ENCODE measurements at places on chromosomes 5 and 9.

GRCh38 chr5:66012271-66012670, 85.9 kb downstream of the ERBIN start:
- no peak for DNase-seq

- DNase-seq = no peak
These were observed 115.0 kb downstream of the CETN3 start for GRCh38 chr5:90294604-90295003.

GRCh38 chr5:148828511-148829247, 2.3 kb downstream of the ADRB2 start:
- no peak for DNase-seq

GRCh38 chr9:26694381-26695297, 198.0 kb downstream of the CAAP1 start:
- no peak for DNase-seq

DNA sequence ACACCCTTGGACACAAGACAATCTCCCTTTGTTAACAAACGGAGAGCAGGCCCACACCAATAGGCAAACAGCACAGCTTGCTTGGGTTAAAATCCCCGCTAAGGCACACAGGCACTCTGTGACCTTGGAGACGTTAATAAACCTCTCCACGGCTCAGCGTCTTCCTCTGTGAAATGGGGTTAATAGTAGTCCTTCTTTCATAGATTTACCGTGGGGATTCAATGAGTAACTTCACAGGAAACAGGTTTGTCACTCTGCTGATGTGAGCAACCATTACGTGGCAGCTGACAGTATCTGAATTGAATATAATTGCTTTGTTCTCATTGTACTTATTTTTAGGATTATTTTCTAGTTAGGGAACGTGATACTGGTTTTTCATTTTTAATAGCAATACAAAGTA, 65.2 kb upstream of the ADRA1B start:
- no peak for DNase-seq

DNA sequence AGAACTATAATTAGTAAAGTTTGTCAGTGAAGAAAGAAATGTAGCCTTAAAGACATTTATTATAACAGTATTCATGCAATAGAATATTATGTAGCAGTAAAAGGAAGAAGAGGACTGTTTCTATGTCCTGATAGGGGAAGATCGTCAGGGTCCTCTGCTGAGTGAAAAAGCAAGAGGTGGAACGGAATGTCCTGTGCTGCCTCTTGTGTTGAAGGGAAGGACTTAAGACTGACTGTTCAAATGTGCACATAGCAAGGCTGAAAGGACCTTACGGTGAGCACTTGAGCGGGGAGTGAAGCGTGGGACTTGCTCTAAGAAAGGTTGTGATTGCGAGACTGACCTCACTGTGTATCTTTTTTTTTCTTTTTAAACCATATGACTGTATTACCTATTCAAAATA, 63.2 kb downstream of the SNX24 start:
- no peak for DNase-seq

DNA sequence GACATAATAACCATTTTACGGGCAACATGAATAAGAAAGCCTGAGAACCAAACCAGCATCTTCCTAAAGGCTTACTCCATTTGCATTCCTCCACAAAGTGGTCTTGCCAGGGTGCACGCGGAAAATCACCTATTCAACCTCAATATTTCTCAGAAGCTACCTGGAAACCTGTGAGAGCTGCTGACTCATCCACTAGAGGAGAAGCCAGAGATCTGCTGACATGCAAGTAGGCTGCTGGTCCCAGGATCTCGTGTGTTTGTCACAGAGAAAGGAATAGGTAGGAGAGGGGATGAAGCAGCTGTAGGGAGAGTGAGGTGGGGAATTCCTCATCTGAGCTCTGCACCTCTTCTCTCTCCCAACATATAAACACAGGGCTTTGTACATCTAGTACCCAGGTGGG, 138.1 kb downstream of the ADAMTS12 start:
- no peak for DNase-seq

GRCh38 chr5:38258319-38259061, at the start of gene EGFLAM:
TSS of gene EGFLAM (plus strand) at chr5:38258559. CDS start at chr5:38258755, 196 bp downstream.
- DNase-seq = no peak

- no peak for DNase-seq
These were observed 72.5 kb upstream of the NMUR2 start for GRCh38 chr5:152477536-152477935.

DNA sequence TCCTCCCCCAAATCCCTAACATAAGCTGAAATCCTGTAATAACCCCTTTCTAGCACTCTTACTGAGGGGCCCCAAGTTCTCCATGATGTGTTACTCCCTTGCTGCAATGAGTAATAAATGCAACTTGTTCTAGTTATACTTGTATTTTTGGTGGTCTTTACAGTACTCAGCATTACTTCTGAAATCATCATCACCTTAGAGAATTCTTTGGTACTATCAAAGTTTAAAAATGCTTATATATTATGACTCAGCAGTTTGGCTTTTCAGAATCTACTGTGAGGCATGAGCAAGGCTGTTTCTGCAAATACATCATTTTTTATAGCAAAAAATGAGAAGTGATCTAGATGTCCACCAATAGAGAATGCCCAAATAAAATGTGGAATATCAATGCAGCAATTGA, 20.7 kb upstream of the ROPN1L start:
- no peak for DNase-seq

GRCh38 chr5:136446565-136446964, 81.2 kb upstream of the TRPC7 start:
- no peak for DNase-seq

GRCh38 chr5:28215091-28215490, 1176.7 kb upstream of the CDH9 start:
- no peak for DNase-seq

GRCh38 chr5:133746834-133747233, 134.5 kb upstream of the FSTL4 start:
- no peak for DNase-seq

DNA sequence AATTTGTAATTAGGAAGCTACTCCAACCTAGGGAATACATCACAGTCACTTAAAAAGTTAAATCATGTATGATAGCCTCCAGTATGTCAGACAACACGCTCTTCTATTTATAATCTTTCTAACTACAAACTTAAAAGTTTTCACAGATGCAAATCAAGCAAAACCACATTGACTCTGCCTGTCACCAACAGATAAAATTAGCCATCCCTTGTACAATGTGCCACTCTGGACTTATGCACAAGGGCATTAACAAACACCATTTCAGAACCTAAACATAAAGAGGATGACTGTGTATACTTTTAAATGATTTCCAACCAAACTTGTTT, 14.7 kb downstream of the ERP44 start:
- DNase-seq = no peak

- no peak for DNase-seq
These were observed 21.4 kb upstream of the CCNJL start for GRCh38 chr5:160333721-160334120.

- no peak for DNase-seq
These were observed 350.5 kb upstream of the DAB2 start for GRCh38 chr5:39775086-39775796.

DNA sequence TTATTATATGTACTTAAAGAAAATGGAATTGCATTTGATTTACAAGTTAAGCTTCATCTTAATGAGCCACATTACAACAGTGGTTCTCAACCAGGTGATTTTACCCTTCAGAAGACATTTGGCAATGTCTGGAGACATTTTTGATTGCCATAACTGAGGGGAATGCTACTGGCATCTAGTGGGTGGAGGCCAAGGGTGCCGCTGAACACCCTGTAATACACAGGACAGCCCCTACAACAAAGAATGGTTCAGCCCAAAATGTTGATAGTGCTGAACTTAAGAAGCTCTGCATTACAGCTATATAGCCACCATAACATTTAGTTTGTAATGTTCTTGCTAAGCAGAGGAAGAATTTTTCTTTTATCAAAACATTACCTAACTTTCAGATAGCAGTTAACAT, 103.1 kb downstream of the PAM start:
- no peak for DNase-seq

DNA sequence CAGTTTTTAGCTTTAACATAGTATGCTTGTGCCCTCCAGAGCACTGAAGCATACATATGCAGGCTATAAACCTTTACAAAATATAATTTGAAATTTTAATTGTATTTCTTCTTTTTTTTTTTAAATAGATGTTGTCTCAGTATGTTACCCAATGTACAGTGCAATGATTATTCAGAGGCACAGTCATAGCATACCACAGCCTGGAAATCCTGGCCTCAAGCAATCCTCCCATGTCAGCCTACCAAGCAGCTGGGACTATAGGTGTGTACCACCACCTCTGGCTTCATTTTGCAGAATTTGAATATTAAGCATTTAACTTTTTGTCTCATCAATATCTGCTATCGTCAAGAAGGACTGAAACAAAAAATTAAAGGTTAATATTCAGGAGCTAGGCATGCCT, 16.9 kb upstream of the ZNF782 start:
- no peak for DNase-seq

DNA sequence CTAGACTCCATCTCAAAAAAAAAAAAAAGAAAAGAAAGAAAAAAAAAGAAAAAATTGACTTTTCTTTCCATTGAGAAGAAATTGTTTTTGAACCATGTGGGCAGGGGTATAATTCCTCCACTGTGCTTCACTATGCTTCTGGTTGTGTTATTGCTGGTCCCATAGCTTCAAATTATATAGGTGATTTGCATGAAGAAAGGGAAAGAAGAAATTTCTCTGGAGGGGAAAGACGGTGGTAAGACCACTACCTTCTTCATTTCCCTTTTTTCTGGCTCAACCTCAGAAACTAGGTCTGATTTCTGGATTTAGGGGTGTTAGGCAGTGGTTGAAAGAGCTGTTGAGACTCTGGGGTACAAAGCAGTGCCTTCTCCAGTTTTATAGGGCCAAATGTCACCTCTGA, 29.3 kb upstream of the HSPB3 start:
- DNase-seq = no peak

GRCh38 chr5:151622367-151623088, 31.4 kb upstream of the FAT2 start:
- DNase-seq = no peak

DNA sequence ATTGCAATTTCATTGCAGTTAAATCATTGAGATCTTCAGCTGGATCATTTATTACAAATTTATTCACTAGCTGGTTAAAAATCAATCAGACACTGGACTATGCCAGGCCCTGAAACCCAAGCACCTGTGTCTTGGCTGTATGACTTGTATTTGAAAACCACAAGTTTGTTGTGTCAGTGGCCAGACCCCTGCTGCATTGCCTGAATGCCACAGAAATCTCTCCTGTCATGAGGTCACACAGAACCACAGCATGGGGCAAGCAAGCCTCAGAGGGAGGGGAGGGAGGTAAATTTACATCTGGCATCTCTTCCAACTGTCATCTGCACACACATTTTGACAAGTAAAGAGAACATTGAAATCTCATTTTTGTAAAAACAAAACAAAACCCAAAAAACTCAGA, 90.0 kb downstream of the ARRDC3 start:
- DNase-seq = no peak

- no peak for DNase-seq
These were observed 7.3 kb downstream of the C1QTNF3 start for GRCh38 chr5:34035756-34036155.

GRCh38 chr5:150214289-150214688, 24.4 kb downstream of the SLC6A7 start:
- DNase-seq = no peak

GRCh38 chr9:15372455-15372854, 50.2 kb upstream of the SNAPC3 start:
- no peak for DNase-seq

DNA sequence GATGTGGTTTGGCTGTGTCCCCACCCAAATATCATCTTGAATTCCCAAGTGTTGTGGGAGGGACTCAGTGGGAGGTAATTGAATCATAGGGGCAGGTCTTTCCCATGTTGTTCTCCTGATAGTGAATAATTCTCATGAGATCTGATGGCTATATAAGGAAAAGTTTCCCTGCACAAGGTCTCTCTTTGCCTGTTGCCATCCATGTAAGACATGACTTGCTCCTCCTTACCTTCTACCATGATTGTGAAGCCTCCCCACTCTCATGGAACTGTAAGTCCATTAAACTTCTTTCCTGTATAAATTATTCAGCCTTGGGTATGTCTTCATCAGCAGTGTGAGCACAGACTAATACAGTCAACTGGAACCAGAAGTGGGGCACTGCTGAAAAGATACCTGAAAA, 262.4 kb upstream of the RFX3 start:
- DNase-seq = no peak

GRCh38 chr5:159001247-159001646, 98.5 kb downstream of the EBF1 start:
- no peak for DNase-seq

- DNase-seq = no peak
These were observed 17.3 kb downstream of the TRIM7 start for GRCh38 chr5:181187500-181188213.

GRCh38 chr9:112894041-112894440, 3.4 kb upstream of the SLC46A2 start:
- DNase-seq = no peak

DNA sequence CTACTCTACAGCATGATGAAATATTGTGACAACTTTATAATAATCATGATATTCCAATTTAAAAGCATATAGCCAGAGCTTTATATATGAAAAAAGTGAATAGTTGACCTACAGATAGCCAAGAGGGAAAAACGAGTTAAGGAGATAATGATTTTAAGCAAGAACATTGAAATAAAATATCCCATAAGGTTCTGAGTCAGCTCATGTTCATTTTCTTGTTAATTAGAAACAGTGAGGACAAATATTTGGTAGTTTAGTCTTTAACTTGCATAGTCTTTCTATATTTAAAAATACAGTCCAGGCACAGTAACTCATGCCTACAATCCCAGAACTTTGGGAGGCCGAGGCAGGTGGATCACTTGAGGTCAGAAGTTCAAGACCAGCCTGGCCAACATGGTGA, 55.8 kb upstream of the CDH6 start:
- no peak for DNase-seq

- no peak for DNase-seq
These were observed 10.3 kb downstream of the FAT2 start for GRCh38 chr5:151580858-151581257.

GRCh38 chr5:55865831-55866230, 14.7 kb downstream of the IL31RA start:
- DNase-seq = no peak

GRCh38 chr5:154103233-154103632, 64.5 kb downstream of the MFAP3 start:
- no peak for DNase-seq

- no peak for DNase-seq
These were observed 6.2 kb upstream of the SLC1A3 start for GRCh38 chr5:36599986-36600779.

- DNase-seq = no peak
These were observed 172.8 kb upstream of the PANK3 start for GRCh38 chr5:168752012-168752411.

- DNase-seq = no peak
These were observed 70.5 kb upstream of the SPRY4 start for GRCh38 chr5:142395334-142395733.

- DNase-seq = no peak
These were observed 124.3 kb downstream of the COMMD10 start for GRCh38 chr5:116209166-116209565.

- DNase-seq = no peak
These were observed 28.5 kb downstream of the DPYSL3 start for GRCh38 chr5:147481376-147481775.

DNA sequence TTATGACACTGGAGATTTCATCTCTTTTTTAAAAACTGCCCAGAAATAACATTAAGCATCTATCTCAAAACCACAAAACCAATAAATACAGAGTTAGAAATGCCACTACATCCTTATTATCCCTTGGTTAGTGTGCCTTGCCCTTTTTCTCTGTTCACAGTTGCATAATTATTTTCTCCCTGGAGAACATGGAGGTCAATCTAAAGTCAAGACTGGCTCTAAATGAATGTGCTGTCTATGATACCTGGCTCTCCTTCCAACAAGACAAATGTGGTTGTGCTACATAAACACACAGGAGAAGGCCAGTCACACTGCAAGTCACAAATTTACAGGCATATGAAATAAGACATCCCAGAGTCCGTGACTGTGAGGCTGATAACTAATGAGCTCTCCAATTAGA, 2.8 kb downstream of the FBN2 start:
- DNase-seq = no peak
